ENCODE measurements at places on chromosomes 12 and 14.

DNA sequence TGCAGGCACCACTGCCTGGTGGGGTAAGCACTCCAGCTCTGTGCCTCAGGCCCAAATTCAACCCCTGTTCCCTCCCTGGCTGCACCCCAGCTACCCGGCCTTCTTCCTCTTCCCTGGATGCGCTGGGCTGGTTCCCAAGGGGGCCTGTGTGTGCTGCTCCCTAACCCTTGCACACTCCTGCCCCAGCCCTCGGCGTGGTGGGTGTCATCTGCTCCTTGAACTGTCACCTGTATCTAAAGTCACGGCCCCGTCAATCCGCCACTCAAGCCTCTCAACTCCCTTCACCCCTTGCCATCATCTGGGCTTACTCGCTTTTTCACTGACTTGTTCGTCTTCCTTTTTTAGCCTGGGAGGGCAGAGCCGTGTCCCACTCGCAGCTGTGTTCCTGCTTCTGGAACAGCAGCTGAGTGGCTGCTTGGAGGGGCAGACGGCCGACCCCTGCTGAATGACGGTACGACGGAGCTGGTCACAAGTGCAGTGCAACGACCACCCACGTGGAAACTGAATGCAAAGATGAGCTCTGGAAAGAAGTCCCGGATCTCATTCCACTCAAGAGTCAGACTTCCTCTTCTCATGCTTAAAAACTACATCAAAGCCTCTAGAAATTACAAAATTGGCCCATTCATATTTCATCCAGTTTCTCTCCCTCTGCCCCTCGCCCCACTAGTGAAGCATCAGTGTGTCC lies 138.9 kb downstream of the PIWIL1 start:
- DNase-seq, result no peak

GRCh38 chr12:104083769-104084475 lies 19.6 kb downstream of the HCFC2 start:
- no peak for DNase-seq

DNA sequence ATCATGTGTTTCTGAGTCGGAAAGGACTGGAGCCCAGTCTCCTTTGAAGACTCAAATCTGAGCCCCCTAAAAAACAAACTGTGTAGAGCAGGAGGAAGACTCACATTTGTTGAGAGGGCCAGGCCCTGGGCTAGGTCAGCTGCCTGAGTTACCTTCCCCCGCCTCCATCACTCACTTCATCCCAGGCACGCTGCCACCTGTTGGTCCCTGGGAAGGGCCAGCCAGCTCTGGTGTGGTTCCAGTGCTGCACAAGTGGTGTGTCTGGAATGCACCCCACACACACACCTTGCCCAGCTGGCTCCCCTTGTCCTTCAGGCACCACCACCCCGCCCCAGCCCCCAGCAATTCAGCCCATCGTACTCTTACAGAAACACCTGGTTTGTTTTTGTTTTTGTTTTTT lies 9.0 kb downstream of the MVK start:
- DNase-seq, result peak; percentile 74

DNA sequence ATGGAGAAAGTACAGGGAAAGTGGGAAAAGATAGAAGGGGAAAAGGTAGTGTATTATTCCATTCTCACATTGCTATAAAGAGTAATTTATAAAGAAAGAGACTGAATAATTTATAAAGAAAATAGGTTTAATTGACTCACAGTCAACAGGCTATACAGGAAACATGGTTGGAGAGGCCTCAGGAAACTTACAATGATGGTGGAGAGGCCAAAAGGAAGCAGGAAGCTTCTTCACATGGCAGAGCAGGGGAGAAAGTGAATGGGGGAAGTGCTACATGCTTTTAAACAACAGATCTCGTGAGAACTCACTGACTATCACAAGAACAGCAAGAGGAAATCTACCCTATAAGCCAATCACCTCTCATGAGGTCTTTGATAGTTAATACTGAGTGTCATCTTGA lies 725.0 kb upstream of the FLRT2 start:
- DNase-seq, result no peak

GRCh38 chr14:32142341-32142740 lies 59.5 kb upstream of the RNU6-7 start:
- no peak for DNase-seq

- DNase-seq, result peak; percentile 19
Observed at GRCh38 chr12:90020014-90020413, 311.4 kb upstream of the ATP2B1 start.

DNA sequence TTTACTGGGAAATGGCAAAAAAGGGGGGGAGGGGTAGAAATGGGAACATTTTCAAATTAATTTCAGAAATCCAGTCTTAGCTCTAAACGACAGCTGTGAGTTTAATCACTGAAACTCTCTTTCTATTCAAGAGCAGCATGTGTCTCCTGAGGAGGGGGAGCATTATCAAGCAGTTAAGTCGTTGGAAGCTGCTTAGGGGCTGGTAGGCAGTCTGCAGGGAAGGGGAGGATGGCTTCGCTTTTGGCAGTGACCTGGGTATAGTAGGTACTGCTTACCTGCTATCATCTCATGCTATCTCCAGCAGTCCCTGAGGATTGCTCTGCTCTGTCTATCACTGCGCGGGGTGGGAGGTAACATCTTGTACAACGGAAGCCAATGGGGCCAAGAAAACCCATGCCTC lies 567.4 kb downstream of the NRXN3 start:
- no peak for DNase-seq

GRCh38 chr14:94115058-94115591 lies 4.6 kb downstream of the IFI27 start:
- DNase-seq, result no peak

DNA sequence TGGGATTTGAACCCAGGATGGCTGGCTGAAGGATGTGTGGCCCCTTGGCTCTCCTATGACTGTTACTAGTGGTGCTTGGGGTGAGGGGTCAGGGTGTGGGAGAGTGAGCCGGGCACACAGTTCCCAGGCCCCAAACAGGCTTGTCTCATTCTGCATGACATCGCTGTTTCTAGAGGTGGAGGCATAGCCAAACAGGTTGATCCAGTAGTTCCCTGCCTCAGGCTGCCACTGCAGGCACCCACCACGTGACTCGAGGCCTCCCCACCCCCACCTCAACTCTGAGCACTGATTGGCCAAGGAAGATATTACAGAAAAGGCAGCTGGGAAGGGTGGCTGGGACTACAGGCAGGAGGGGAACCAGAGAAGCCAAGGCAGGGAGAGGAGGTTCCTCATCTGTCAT lies 102.6 kb downstream of the NCOR2 start:
- DNase-seq, result peak; percentile 50

GRCh38 chr12:64526859-64527258 lies 74.9 kb downstream of the TBK1 start:
- no peak for DNase-seq

- DNase-seq, result no peak
Observed at GRCh38 chr14:97319691-97320090, 522.5 kb downstream of the VRK1 start.

- DNase-seq, result peak; percentile 44
Observed at GRCh38 chr14:101808020-101808641, 46.6 kb downstream of the PPP2R5C start.

DNA sequence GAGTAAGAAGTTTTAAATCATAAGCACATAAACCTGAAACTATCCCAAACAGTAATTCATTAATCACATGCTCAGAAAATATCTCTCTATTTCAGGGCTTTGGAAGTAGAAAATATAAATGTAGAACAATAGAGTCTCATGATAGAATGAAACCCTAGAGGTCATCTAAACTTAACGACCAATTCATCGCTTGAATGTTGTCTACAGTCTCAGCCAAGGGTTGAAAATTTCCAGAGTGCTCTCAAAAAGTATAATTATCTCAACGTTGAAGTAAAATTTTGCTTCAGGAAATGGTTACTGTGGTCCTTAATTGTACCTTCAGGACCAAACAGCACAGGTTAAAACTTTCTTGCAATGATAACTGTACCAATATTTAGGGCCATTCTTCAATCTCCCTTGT lies 1053.6 kb upstream of the SEL1L start:
- no peak for DNase-seq

- DNase-seq, result no peak
Observed at GRCh38 chr14:100140452-100141078, 18.9 kb downstream of the DEGS2 start.

DNA sequence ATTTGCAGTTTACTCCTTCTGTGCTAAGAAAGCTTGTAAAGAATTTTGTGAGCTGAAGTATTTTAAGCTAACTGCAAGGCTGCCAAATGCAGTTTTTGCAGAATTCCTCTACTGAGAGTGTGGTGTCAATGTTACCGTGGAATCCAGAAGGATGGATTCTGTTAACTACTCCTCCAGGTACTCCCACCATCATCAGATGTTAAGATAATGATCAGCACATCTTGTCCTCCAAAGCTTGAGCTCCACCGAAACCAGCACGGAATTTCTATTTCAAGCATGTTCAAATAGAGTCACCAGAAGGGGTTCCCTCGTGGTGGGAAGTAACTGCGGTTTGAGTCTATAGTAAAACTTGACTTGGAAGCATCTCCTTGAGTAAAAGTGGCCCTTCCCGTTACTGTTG lies 64.3 kb upstream of the CDKN3 start:
- no peak for DNase-seq

GRCh38 chr12:87054226-87054625 lies 798.0 kb upstream of the MGAT4C start:
- no peak for DNase-seq

DNA sequence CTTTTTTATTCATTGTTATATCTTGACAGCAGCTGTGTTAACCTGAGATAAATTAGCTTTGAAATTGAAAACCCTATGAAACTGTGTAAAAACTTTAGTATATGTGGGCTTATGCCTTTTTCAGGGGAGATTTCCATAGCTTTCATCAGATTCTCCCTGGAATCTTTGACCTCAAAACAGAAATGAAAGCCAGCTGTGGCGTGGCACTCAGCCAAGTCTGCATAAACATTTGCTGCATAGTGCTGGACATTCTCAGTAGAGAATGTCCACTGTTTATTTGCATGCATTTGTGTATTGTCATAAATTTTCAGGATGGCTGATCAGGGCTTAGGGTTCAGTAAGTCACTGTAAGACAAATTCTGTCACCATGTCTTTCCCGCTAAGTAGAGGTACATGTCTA lies 115.3 kb upstream of the NAP1L1 start:
- DNase-seq, result peak; percentile 21

DNA sequence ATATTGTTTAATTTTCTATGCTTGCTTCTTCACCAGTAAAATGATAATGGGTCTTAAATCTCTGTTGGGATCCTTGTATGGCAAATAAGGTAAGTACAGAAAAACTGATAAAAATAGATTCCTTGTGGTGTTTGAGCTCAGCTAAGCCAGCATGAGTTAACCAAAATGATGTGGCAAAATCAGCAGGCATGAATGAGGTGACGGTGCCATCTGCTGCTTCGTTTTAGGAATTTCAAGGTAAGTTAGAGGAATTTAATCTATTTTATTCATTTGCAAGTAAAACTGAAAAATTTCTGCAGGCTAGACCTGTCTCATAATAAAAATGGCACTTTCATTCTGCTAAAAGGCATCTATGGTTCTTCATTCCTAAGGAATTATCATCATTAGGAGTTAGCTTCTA lies 10.0 kb upstream of the CLEC7A start:
- DNase-seq, result peak; percentile 89

DNA sequence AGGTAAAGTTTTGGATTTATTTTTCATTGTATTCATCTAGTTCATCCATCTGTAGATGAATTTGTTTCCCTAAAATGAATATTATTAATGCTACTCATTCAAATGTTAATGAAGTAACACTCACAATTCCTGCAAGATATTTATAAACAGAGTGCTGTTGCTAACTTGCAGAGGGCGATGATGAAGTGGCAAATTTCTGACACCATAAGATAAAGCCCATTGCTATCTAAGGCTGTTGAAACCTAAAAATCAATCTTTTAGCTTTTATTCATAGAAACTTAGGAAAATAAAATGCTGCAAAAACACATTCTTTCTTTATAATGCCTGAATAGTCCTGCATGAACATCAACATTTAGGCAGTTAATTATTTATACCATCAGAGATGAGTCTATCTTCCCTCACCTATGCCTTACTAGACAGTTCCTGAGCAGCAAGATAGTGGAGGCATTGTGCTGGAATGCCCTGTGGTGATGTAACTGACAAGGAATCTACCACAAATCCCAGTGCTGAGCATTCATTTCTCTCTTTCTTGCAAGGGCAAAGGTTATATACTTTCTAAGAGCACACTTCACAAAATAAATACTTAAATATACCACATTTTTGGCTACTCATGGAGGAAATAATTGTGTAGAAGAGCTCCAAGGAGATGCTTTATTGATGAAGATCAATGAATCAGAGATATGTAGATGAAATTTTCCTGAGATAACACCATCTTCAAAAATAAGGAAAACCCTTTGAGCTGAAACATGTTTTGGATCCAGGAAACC lies 57.6 kb downstream of the LMNTD1 start:
- DNase-seq, result peak; percentile 72

- DNase-seq, result no peak
Observed at GRCh38 chr12:114368685-114369452, 37.1 kb downstream of the TBX5 start.

DNA sequence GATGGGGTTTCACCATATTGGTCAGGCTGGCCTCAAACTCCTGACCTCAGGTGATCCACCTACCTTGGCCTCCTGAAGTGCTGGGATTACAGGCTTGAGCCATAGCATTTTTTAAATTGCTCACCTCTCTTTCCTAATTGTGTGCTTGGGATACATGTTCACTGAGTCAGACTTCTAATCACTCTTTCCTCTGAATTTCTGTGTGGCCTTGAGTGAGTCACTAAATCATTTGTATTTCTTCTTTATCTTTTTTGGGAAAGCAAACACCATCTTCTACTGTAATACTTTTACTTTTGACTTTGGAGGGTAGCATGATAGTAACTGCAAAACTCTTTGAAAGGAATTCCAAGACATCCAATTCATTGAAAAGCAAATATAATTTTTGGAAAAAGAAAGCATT lies 60.8 kb downstream of the FLRT2 start:
- no peak for DNase-seq

GRCh38 chr12:101850199-101850598 lies 19.4 kb upstream of the GNPTAB start:
- DNase-seq, result no peak

GRCh38 chr12:93571925-93572711 lies at the start of gene SOCS2:
Gene SOCS2 (plus strand): TSS chr12:93572675. CDS start chr12:93572898, 223 bp downstream.
- peak; percentile 83 for DNase-seq

DNA sequence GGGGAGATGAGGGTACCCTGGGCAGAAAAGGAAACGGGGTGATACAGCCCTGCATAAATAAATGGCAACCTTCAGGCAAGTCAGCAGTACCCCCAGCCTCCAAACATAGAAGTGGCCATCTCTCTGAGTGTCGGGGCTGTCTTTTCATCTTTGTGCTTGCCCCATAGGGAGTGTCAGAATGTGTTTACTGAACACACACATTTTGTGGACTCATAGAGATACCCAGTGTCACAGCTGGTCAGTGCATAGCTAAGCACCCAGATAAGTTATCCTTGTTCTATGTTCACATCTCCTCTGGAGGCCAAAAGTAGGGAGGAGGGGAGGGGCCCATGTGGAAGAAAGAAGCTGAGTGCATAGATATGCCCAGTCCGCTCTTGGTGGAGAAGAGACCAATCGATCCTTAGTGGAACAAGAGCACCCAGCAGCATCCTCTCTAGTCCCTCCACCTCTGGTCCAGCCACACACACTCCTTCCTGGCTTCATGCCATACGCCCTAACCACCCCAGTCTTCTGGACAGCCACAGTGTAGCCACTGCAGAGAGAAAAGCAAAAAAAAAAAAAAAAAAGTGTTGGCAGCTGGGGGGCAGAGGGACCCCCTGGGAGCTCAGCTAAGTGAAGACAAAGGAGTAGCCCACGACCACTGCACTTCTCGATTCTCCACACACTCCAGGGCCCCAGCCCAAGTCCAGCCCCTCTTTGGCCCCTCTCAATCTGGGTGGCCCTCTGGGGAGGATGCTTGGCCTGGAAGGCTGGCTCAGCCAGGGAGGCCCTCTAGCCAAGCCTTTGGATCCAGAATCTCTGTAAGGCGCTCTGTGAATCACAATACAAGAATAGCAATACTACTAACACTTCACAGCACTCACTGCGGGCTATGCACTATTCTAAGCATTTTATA lies 2.6 kb downstream of the ITGA7 start:
- no peak for DNase-seq

Measured in DMS53 (cell line).